Sigmoid colon (tissue), 7 donors: ENCODE measurements at places on chromosomes 1 and 21. TPM values are rescaled to one million over a fixed set of nuclear protein-coding genes. Genes with fewer than 3 reads are reported as not detected.

DNA sequence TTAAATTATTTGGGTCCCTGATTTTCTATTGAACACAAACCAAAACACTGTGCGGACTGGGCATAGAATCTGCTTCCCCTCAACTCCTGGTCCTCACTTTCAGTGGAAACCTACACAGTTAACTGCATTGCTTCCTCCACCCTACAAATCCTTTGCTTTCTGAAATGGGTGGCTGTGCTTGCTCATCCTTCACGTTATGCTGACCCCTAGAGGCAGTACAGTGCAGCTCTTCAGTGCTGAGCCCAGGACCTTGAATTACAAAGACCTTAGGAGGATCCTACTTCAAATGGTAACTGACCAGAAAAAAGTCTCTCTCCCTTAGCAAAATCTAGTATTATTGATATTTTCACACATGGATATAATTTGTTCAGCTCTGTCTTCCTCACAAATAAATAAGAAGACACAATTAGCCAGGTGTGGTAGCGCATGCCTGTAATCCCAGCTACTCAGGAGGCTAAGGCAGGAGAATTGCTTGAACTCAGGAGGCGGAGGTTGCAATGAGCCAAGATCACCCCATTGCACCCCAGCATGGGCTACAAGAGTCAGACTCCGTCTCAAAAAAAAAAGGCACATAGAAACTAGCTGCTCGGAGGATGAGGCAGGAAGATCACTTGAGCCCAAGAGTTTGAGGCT lies 63.4 kb upstream of the L1TD1 start:
- no peak for DNase-seq

DNA sequence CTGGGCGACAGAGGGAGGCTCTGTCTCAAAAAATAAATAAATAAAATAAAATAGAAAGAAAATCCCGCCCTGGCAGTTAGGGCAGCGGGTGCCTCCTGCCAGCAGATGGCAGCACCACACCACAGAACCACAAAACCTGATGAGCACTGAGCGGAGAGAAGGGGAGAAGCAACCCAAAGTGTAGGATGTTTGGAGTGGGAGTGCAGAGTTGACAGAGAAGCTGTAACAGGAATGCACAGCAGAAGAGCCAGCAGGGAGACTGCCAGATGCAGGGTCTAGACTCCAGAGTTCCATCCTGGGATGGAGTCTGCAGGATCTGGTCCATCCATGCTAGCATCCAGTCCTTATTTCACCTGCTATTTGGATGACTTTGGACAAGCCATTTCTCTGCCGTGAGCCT lies 29.7 kb upstream of the KIRREL1 start:
- DNase-seq = peak; percentile 75

Gene FOXD3
- total RNA-seq = 3.1 TPM

DNA sequence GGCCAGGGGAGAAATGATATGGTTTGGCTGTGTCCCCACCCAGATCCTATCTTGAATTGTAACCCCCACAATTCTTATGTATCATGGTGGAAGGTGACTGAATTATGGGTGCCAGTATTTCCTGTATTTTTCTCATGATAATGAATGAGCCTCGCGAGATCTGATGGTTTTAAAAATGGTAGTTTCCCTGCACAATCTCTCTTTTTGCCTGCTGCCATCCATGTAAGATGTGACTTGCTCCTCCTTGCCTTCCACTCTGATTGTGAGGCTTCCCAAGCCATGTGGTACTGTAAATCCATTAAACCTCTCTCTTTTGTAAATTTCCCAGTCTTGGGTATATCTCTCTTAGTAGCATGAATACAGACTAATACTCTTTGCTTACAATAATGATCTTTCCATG lies 1453.9 kb upstream of the B3GALT2 start:
- DNase-seq = no peak

- DNase-seq = no peak
Observed at GRCh38 chr1:157472056-157472701, 80.1 kb downstream of the FCRL5 start.

Gene CRP
- not detected for total RNA-seq

DNA sequence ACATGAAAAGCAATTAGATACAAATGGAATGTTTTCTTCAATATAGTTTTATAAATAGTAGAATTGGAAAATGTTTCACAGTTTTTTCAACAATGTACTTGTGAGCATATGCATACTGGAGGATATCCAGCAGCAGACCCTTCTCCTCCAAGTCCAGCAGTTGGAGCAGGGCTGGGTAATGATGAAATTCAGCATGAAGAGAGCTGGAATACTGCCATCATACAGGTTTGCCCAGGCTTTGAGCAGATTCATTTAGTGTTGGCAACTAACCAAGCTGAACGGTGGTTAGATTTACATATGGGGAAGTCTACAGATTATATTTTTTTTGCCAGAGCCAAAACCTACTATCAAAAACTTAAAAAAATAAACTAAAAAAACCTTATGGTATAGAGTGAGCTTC lies 38.3 kb downstream of the WDR3 start:
- DNase-seq = no peak

GRCh38 chr1:9281908-9282695 lies 10.6 kb upstream of the SPSB1 start:
- no peak for DNase-seq

DNA sequence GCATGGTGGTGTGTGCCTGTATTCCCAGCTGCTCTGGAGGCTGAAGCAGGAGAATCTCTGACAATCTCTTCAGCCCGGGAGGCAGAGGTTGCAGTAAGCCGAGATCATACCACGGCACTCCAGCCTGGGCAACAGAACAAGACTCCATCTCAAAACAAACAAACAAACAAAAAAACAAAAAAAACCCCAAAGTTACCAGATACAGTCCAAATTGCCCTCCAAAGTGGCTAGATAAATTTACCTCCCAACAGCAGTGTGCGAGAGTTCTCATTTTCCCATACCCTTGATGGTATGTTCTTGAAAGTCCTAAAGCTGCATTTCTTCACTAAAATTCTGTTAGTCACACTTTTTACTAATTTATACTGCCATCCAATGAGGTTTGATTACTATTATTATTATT lies 3.0 kb upstream of the OTUD3 start:
- no peak for DNase-seq

GRCh38 chr1:244316407-244316806 lies 135.3 kb downstream of the ADSS2 start:
- no peak for DNase-seq

DNA sequence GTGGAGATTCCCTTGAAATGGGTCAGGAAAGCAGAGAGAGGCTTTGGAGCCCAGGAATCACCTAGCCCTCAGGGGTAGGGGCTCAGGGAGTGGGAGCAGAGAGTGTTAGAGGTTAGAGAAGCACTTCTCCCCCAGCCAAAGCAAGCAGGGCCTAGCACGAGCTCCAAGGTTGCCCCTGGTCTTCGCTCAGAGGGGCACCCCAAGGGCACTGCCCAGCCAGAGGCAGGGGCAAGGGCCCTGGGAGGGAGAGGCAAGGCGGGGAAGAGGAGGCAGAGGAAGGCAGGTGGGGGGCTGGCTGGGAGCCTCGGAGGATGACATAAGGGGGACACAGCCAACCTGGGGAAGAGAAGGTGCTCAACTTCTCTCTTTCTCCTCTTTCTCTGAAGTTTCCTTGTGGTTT lies 71.9 kb downstream of the CASZ1 start:
- no peak for DNase-seq

Gene FAM78B
- 2.8 TPM for total RNA-seq

Gene G0S2
- 33.5 TPM for total RNA-seq

Gene AGL
- total RNA-seq = 33.3 TPM

DNA sequence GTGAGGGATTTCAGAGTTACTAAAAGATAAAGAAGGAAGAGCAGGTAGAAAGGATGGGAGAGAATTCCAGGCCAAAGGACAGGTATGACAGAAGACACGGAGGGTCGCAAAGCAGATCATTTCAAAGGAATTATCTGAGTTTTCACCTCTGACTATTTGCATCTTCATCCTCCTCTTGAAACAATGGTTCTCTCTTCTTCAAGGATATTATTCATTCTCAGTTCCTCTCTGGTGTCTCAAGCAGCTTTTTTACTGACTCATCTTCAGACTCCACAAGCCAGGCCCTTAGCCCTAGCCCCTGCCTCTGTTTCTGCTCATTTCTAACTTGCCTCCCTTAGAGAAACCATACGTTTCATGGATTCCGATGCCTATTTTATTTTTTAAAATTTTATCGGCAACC lies 15.0 kb downstream of the DDX59 start:
- DNase-seq = no peak

Gene PRAMEF18
- not detected for total RNA-seq

DNA sequence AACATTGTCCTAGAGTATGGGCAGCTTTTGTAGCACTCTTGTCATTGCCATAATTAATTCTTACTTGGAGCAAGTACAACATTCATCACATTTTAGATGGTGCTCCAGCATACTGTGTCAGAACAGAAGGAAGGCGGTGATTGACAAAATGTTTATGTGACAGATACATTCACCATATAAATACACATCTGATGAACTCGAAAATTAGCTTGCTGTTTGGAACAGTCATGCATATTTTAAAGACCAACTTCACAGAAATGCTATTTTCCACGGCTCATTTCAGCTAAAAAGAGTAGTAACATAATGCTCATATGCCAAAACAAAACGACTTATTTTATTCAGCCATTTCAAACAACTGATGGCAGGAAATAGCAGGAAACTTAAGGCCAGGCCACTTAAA lies 302.7 kb downstream of the MRPL39 start:
- DNase-seq = no peak

GRCh38 chr1:156076609-156077429 lies 5.4 kb downstream of the MEX3A start:
- DNase-seq = peak; percentile 78

GRCh38 chr21:29571949-29572348 lies 273.2 kb downstream of the BACH1 start:
- DNase-seq = no peak

DNA sequence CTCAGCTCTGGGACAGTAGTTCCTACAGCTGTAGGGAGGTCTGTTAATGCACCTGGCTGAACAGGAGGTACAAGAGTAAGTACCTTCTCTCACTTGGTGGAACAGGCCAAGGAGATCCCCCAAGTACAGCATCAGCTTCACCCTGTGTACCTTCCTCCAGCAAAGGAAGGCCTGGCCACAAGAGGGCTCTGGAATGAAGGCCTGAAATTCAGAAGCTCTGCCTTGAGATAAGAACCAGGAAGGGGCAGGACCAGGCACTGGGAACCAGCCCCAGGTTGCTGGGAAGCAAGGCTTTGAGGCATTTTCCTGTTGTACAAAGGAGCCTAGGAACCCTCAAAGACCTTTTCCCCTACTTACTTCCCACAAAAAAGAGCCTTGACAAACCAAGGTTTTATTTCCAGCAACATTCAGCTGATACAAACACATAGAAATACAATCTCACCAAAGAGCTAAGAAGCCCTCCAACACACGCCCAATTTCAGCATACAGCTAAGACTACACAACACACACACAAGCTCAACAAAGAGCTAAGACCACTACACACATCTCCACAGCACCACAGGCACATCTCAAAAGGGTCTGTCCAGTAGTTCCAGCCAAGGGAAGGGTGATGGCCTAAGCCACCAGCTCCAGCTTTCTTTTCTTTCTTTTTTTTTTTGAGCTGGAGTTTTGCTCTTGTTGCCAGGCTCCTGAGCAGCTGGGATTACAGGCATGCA lies 23.5 kb downstream of the F11R start:
- no peak for DNase-seq

Gene CYYR1
- 4.5 TPM for total RNA-seq

Gene TEKT2
- total RNA-seq = not detected

Gene BMP8B
- 0.81 TPM for total RNA-seq

GRCh38 chr1:110203021-110203661 lies 7.0 kb upstream of the KCNC4 start:
- DNase-seq = no peak

GRCh38 chr1:175742790-175743459 lies 470 bp downstream of the TNR start:
- no peak for DNase-seq

DNA sequence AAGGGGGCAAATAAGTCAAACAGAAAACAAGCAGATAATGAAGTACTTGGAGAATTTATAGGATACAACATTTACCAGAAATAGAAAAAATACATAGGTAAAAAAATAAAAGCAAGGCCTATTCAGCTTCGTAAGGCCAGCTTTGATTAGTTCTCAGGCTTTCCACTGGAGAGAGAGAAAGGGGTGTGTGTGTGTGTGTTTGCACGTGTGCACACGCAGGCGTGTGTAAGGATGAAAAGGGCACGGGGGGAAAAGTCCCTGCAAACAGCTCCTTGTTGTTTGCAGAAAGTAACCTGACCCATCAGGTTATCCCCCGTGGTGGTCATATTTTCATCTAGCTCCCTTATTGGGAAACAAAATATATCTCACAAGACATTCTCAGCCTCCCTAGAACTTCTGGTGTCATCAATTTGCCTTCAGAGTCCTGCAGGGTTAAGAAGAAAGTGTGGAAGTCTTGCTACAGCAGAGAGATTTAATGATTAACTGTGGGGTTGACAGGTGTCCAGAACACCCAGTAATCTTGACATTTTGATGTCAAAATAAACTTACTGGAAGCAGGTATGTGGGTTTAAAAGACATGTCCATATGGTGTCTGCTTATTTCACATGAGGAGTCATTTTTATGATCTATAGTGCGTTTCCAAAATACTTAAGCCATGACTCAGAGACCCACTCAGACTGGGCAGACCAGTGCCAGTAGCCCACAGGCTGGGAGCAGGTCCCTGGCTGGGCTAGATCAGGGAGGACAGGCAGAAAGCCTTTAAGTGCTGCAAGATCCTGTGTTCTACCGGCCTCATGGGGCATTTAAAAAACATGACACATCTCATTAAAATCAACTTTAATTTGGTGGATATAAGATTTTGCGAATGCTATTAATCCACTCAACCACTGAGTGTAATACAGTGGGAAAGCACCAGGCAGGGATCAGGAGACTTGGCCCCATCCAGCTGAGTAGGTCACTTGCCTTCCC lies 487.6 kb upstream of the CAMK1G start:
- no peak for DNase-seq

DNA sequence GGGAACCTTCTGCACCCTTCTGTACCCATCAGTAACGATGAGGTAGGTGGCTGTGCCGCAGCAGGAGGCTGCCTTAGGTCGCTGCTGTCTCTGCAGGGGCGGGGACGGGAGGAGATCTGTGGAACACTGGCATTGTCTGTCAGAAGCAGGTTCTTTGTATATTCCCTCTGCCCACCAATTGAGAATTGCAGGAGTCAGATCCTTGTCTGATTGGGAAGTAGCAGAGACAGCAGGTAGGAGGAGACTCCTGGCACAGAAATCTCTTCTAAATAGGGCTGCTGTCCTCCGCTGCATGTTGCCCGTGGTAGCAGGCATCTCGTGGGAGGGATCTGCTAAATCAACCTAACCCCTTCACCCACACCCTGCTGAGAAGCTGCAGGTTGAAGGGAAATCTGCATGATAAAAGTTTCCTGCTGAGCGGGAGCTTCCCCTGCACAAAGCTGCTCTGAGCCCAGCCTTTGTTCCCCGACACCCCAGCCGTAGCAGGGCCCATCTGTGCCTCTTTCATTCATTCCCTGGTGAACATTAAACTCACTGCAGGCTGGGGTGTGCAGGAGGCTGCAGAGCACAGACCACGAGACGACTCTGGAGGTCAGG lies 15.9 kb downstream of the SARS1 start:
- no peak for DNase-seq
